HEK293T (cell line): ENCODE measurements at places on chromosomes 16 and 17.

DNA sequence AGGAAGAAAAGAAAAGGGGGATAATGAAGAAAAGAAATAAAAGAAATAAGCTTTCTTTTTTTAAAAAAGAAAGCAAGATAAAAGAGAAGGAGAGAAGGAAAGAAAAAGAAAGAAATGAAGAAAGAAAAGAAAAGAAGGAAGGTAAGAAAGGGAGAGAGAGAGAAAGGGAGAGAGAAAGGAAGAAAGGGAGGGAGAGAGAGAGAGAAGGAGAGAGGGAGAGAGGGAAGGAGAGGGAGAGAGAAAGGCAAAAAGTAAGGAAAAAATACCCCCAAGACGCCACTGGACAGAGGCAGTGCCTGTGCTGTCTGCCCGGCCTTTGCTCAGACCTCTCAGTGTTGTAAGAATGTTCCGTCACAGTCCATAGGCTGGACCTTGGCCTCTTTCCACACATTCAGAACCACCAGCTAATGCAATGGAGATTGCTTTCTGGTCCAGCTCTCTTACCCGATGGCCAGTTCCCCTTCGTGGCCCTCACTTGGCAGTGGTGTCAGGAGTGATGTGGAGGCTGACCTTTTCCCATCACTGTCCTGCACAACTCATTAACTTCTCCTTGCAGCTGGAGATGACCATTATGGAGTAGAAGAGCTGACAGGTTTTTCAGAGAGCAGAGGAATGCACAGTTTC, 14.3 kb upstream of the HNF1B start:
- no peak for DNase-seq

GRCh38 chr17:81097134-81097942, 62.4 kb downstream of the BAIAP2 start:
- peak; percentile 75 for DNase-seq

- DNase-seq = no peak
Observed at GRCh38 chr17:74543406-74543805, 2.5 kb downstream of the CD300C start.

GRCh38 chr17:1137465-1137894, 42.3 kb downstream of the ABR start:
- peak; percentile 45 for DNase-seq

GRCh38 chr16:72945611-72946010, 102.3 kb downstream of the ZFHX3 start:
- DNase-seq = no peak

GRCh38 chr17:3565143-3565542, 7.5 kb upstream of the TRPV3 start:
- no peak for DNase-seq

GRCh38 chr17:76270770-76271668, 5.9 kb downstream of the UBALD2 start:
- no peak for DNase-seq

GRCh38 chr17:8360260-8360659, 16.2 kb downstream of the KRABD2 start:
- DNase-seq = no peak

GRCh38 chr17:7046127-7046724, 2.3 kb upstream of the SLC16A11 start:
- DNase-seq = no peak

DNA sequence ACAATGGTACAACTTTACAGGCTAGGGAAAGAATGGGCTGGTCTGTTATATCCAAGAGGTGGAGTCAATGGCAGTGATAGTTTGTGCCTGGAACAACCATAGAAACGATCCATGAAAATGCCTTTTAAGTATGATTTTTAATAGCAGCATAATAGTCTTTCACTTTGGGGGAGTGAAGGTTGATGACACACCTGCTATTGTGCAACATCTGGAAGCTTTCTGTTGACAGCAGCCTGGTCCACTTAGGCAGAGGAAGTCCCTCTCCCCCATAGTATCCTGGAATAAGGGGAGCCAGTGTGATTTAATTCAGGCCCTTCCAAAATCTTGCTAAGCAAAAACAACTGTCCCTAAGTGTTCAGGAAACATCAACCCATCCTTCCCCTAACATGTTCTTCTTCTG, 56.3 kb upstream of the HS3ST4 start:
- no peak for DNase-seq

- no peak for DNase-seq
Observed at GRCh38 chr16:7304279-7304678, 28.4 kb upstream of the RBFOX1 start.

DNA sequence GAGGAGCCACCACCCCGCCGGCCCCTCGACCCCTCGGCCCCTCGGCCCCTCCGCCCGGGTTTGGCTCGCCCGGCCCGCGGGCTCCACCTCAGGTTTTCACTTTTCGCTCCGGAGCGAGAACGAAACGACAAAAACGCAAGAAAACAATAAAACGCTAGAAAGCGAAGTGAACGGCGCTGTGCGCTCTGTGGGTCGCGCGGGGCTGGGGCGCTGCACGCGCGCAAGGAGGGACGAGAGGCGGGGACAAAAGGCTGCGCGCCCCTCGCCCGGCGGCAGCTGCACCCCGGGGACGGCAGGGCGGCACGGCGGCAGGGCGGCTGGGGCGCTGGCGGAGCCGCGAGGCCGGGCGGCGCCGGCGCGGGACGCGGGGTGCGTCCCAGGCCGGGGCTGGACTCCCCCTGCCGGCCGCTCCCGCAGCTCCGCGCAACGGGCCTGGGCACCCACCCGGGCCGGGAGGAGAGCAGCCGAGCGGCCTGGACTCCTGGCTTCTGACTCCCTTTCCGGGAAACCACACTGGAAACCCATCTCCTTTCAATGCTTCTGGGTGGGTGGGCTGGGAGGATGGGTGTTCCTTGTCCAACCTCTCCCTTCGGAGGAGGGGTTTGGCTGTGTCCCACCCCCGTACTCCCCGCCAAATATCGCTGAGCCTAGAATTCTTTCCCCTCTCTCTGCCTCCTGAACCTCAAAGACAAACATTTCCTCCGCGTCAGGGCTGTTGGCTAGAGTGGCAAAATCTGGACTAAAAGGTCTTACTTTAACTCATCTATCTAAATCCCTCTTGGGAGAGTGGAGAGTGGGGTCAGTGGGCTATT, 9.9 kb downstream of the TBX2 start:
- DNase-seq = peak; percentile 47

- DNase-seq = no peak
Observed at GRCh38 chr17:901964-902363, 77.6 kb downstream of the NXN start.

- no peak for DNase-seq
Observed at GRCh38 chr16:55045756-55046460, 115.2 kb downstream of the IRX5 start.

DNA sequence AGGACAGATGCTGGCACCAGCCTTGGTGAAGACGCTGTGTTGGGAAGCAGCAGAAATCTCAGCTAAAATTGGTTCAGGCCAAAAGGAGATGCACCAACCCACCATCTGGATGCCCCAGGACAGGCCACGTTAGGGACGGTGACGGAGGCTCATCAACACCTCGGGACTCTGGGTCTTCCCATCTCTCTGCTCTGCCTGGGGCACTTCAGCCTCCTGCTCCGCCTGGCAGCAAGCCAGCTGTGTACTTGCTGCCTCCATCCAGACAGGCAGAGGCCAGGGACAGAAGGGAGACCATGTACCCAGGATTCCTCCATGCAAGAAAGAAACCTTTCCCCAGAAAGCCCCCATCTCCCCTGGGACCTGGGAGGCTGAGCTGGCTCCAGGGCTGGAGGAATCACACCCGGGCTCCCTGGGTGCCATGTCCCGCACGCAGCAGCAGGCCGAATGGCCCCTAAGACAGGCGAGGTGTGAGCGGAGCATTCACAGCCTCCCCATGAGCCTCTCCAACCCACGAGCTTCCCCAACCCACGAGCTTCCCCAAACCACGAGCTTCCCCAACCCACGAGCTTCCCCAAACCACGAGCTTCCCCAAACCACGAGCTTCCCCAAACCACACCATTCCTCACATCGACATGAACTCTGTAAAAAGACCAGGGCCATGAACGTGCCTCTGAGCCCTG, 274.5 kb downstream of the C16orf95 start:
- no peak for DNase-seq

DNA sequence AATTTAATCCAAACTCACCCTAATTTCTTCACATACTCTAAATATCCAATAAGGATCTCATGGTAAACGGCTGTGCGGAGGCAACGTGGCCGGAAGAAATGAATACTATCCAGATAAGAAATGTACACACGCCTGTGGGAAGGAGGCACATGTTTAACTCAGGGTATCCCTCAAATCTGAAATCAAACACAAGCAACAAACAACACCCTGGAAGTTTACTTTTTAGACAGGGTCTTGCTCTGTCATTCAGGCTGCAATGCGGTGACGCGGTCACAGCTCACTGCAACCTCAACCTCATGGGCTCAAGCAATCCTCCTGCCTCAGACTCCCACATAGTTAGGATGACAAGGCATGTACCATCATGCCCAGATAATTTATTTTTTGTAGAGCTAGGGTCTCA, 21.2 kb upstream of the TRAP1 start:
- no peak for DNase-seq

DNA sequence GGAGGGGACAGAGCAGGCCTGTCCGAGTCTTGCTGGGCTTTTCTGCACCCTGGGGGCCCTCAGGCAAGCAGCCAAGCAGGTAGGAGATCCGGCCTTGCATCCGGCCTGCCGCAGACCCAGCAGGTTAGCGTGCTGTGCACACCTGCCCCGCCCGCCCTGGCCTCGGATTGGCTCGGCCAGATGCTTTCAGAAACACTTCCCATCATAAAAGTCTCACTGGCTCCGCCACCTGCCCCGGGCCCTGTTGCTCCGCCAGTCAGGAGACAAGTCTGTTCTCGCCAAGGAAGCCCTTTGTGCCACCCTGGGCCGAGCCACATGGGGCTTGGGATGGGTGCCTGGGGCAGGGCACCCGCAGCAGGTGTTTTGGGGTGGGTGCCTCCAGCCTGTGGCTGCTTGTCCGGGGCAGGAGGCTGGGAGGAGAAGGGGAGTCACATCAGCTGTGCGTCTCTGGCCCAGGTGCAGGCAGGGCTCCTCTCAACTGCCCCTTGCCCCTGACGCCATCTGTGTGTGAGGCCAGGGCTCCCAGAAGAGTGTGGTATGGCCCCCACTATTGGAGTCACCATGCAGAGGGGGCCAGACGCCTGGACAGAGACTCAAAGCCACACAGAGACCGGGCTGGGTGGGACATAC, 228.2 kb upstream of the GSE1 start:
- no peak for DNase-seq
